ENCODE measurements at places on chromosomes 6 and 20. TPM values are rescaled to one million over a fixed set of nuclear protein-coding genes. Genes with fewer than 3 reads are reported as not detected.
A peak's percentile ranks its signal among the peaks of the same experiment; 100 is the strongest.

PBOV1 gene
- not detected for total RNA-seq

DEF6 gene
- 0.33 TPM for total RNA-seq

CALHM4 gene
- not detected for total RNA-seq

C20orf141 gene
- total RNA-seq, result not detected

DNA sequence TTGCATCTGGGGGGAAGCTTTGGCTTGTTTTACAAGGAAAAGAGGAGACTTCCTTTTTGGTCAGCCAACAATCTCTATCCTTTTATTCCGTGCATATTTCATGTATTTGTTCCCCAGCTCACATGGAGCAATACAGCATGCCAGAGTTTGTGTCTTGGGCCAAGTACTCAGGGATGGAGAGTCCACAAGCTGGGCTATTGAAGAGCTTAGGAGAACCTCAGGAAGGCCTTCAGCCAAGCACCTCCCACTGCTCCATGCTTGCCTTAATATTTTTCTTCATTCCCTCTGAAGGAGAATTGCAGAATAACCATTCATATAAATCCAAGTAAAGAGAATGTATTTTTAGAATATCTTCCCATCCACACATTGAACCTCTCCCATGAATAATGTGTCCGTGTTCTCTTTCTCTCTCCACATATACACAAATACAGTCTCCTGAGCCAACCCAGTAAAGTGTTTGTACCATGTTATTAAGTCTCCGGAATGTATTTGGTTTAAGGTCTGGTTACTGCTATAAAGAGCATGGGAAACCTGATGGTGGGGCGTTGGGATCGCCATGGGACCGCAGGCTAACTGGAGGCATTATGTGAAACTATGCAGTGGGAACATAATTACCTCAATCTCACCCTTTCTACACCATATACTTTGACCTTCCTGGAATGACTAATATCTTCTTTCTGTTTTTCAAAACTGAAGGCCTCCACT, 3.0 kb downstream of the LAMA4 start:
- DNase-seq, result no peak

DNA sequence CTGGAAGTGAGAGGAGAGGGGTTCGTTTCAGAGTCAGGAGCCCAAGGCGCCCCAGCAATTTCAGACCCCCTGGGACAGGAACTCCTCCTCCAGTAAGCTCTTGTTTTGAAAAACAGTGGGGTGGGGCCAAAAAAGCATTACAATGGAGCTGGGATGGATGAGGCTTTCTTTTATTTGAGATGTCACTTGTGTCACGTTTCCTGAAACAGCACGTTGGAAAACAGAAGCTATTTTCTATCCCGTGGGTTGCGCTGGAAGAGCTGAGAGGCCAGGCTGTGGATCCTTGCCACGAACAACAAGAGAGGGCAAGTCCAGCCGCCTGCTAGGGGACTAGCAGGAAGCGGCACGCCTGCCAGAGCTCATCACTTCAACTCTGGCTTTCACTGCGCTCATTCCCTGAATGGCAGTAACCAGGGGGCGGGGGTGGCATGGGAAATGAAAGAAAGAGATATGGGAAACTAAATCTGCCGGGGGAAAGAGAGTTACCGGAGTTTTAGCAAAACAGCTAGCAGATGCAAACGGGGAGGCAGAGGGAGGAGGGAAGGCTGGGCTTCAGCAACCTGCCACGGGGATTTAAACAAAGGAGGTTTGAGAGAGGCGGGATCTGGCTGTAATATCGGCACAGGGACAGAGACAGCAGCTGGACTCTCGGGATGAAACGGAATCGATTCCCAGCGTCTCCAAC, 34.6 kb downstream of the GCNT2 start:
- peak; percentile 93 for DNase-seq

DNA sequence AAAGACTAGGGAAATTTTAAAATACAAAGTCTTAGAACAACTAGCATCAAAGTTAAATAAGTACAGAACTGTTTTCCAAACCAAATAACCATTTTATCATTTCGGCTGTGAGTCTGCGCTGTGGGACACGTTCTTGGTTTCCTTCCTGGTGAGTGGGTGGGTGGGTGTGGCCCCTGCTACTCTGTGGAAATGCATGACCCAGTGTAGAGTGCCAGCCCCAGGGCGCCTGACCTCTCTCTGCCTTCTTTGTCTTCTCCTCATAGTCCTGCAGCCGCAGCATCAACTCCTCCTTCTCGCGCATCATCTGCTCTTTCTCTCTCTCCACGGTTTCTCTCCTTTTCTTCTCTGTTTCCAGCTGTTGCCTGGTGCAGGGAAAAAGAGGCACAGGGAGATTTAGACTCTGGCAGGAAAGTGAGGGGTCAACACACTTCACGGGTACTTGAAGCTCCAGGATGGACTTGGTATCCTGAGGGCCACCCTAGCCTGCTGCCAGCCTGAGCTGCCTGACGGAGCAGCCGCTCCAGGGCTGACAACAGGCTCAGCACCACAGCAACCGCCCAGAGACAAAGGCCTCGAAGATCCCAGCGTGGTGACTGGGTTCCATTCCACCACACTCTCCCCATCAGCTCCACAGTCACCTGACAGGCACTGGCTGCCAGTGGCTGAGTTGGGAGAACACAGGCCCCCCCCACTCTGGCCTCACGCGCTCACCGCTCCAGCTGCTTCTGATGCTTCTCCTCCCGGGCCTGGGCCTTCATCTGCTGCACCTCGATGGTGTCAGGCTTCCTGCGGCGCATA, 48.4 kb downstream of the EZR start:
- DNase-seq, result no peak

DNA sequence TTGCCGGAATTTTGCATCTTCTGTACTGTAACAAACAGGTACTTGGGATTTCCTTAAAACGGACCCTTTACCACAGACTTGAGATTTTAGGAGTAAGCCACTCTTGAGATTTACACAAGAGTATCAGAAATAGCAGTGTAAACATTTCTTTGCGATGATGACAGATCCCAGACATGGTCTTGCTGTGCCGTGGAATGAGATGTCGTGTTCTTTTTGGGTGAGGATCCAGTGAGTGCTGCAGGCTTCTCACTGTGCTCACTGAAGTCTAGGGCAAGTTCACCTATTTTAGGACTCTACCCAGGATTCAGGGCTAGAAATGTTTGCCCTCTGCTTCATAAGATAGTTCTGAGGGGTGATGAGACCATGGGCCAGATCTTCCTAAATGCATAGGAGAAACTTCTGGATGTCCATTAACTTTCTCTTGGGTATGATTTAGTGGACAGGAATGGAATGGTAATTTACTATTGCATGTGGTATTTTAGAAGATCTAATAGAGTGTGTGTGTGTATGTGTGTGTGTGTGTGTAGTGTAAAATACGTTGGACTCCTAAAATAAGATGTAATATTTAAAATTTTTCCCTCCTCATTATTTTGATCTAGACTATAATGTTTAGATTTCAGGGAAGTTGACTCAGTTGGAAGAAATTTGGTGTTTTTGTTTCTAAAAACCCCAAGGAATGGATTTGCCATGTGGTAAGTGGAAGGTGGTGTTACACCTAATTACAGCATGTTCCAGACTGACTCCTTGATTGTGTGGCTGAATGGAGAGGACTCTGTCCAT, 8.5 kb downstream of the LRRC1 start:
- no peak for DNase-seq
